HepG2 (cell line): ENCODE measurements at places on chromosomes 13 and 19.
A peak's percentile ranks its signal among the peaks of the same experiment; 100 is the strongest.

DNA sequence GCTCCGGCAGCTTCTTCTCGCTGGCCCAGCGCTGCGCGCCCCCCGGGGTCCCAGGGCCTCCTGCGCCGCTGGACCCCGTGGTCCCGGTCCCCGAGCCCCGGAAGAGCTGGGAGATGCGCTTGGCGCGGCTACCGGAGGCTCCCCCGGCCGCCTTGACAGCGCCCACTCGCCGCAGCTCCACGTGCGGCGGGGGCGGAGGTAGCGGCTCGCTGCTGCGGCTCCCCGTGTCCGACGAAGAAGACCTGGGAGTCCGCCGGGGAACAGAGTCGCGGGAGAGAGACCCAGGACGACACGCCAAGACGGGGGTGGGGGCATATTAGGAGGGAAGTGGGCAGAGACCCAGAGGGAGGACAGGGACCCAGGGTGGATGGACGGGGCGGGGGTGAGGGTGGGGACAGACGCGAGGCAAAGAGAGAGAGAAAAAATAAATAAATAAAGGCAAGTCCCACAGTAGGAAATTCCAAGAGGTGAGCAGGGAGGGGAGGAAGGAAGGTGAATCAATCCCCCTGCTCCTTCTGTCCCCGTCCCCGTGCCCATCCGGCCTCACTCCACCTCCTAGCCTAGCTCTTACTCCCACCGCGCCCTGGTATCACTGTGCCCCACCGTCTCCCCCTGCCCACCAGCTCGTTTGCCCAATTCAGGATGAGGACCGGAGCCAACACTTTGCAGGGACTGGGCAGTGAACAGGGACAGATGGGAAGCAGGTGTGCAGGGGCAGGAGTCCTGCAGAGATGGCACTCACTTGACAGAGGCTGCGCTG is 826 bp downstream of the RASIP1 start:
- H3K27ac ChIP-seq = no peak overlapping the region
- no peak overlapping the region for H3K4me3 ChIP-seq
- H3K36me3 ChIP-seq = no peaks in the 10 kb centered on the region
- no peak for DNase-seq
- H3K27me3 ChIP-seq = no peaks in the 10 kb centered on the region
- H3K4me1 ChIP-seq = peaks cover 44% of the 10 kb centered on the region

DNA sequence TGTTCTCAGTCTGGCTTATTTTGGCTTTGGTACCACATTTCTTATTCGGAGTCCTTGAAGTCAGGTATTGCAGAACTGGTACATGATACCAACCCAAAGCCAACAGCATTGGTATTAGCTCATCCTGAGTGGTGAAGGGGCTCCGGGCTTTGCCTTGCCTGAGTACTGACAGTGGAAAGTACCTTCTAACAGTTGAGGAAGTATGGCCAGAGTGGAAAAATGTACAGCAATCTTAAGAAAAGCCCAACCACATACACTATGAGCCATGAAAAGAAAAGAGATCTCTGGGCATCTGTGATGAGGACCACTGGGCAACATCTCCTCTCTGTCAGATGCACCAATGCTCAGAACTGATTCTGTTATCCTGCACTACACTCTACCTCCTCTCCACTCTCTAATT is 8.3 kb downstream of the LCP1 start:
- no peak overlapping the region for H3K27ac ChIP-seq
- no peak for DNase-seq
- peaks cover 2% of the 10 kb centered on the region; the same call in 1 of the 2 replicates for H3K27me3 ChIP-seq
- peaks cover 12% of the 10 kb centered on the region; the same call in 1 of the 2 replicates for H3K4me1 ChIP-seq

- H3K36me3 ChIP-seq = no peaks in the 10 kb centered on the region
- H3K4me3 ChIP-seq = no peak overlapping the region
- peak overlapping the region; percentile 26 for H3K27ac ChIP-seq
- peaks cover 13% of the 10 kb centered on the region for H3K4me1 ChIP-seq
Measured at GRCh38 chr13:41271456-41272285, 8.3 kb upstream of the MTRF1 start.

- H3K4me1 ChIP-seq = peaks cover 40% of the 10 kb centered on the region
- peak; percentile 93 for DNase-seq
- H3K27me3 ChIP-seq = no peaks in the 10 kb centered on the region
- peak overlapping the region; percentile 13; the same call in 1 of the 2 replicates for H3K4me3 ChIP-seq
- peak overlapping the region; percentile 71 for H3K27ac ChIP-seq
- no peaks in the 10 kb centered on the region for H3K36me3 ChIP-seq
Measured at GRCh38 chr13:79393564-79394249, 12.3 kb downstream of the RBM26 start.

GRCh38 chr13:32117001-32117400 is 85.4 kb downstream of the FRY start:
- peaks cover 9% of the 10 kb centered on the region for H3K4me1 ChIP-seq
- H3K27ac ChIP-seq = no peak overlapping the region
- H3K36me3 ChIP-seq = peaks cover 8% of the 10 kb centered on the region; the same call in 2 of the 3 replicates
- H3K27me3 ChIP-seq = no peaks in the 10 kb centered on the region; the same call in 1 of the 2 replicates
- DNase-seq = no peak

GRCh38 chr13:98772794-98773452 is 20.5 kb upstream of the SLC15A1 start:
- no peaks in the 10 kb centered on the region for H3K36me3 ChIP-seq
- no peak for DNase-seq
- peaks cover 33% of the 10 kb centered on the region for H3K4me1 ChIP-seq
- no peak overlapping the region for H3K27ac ChIP-seq
- peaks cover 10% of the 10 kb centered on the region; the same call in 1 of the 3 replicates for H3K27me3 ChIP-seq
- H3K4me3 ChIP-seq = no peak overlapping the region

DNA sequence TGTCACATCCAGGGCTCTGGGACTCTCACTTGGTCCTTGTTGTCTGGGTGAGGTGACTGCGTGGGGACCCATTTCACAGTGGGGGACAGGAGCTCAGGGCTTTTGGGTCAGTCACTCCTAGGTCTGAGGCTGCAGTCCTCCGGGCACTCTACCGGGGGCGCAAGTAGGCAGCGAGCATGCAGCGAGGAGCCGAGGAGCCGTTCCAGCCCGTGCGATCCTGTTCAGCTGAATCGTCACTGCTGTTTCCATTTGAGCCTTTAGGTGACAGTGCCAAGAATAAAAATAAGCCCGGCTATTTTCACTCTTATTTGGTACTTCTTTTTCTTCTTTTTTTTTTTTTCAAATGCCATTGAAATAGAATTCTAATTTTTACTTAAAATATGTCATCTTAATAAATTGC is 126.5 kb downstream of the ZNF536 start:
- H3K4me1 ChIP-seq = no peaks in the 10 kb centered on the region
- no peak for DNase-seq
- no peaks in the 10 kb centered on the region for H3K36me3 ChIP-seq
- no peak overlapping the region for H3K27ac ChIP-seq

GRCh38 chr19:46944918-46945628 is 74.6 kb upstream of the NPAS1 start:
- H3K4me3 ChIP-seq = no peak overlapping the region
- peaks cover 12% of the 10 kb centered on the region for H3K36me3 ChIP-seq
- H3K27ac ChIP-seq = peak overlapping the region; percentile 58
- H3K4me1 ChIP-seq = peaks cover 80% of the 10 kb centered on the region
- DNase-seq = no peak

DNA sequence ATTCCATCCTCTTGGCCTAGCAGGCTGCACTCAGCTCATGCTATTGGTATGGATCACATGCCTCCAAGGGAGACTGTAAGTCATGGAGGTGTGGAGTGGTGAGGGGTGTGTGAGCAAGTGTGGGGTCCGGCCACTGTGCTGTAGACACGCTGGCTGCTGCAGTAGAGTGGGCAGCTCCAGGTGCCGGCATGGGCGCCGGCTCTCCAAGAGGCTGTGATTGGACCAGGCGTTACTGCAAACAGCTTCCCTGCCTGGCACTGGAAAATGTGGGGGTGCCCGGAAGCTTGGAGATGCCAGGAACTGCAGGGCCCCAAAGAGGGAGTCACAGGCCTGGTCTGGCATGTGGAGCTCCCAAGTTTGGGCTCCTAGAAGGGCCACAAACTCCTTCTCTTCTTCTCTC is 245.7 kb downstream of the GPC6 start:
- DNase-seq = no peak
- H3K4me3 ChIP-seq = no peak overlapping the region
- no peaks in the 10 kb centered on the region for H3K36me3 ChIP-seq
- H3K27me3 ChIP-seq = no peaks in the 10 kb centered on the region
- no peaks in the 10 kb centered on the region for H3K4me1 ChIP-seq

DNA sequence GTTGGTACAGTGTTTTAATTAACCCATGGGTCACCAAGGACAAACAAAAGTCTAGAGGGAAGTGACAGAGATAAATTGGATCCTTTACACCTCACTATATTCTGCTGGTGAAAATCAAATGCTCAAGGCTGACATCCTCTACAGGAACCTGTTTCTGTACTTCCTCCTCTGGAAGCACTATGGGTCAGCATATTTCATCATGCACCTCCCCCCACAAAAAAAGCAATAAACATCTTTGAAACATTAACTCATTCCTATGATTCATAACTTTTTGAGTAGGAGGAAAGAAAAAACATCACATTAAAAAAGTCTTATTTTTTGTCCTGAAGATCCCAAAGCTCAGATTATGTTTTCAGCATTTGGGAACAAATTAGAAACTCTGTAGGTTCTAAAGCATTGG is 588.3 kb upstream of the SGCG start:
- H3K4me1 ChIP-seq = no peaks in the 10 kb centered on the region
- no peaks in the 10 kb centered on the region; the same call in 1 of the 2 replicates for H3K27me3 ChIP-seq
- H3K4me3 ChIP-seq = no peak overlapping the region
- H3K36me3 ChIP-seq = no peaks in the 10 kb centered on the region
- no peak for DNase-seq
- no peak overlapping the region for H3K27ac ChIP-seq

DNA sequence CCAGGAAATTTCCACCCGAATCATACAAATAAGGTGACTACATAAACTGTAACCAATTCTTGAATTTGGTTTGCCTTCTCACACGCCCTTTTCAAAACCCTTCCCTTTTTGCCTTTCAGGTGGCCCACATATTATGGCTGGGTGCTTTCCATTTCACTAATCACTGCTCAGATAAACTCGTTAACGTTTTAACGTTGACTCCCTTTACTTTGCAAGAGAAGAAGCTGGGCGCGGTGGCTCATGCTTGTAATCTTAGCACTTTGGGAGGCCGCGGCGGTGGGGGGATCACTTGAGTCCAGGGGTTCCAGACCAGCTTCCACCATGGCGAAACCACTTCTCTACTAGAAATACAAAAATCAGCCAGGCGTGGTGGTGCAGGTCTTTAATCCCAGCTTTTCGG is 19.8 kb upstream of the ZNF91 start:
- H3K27me3 ChIP-seq = no peaks in the 10 kb centered on the region
- no peak overlapping the region for H3K4me3 ChIP-seq

DNA sequence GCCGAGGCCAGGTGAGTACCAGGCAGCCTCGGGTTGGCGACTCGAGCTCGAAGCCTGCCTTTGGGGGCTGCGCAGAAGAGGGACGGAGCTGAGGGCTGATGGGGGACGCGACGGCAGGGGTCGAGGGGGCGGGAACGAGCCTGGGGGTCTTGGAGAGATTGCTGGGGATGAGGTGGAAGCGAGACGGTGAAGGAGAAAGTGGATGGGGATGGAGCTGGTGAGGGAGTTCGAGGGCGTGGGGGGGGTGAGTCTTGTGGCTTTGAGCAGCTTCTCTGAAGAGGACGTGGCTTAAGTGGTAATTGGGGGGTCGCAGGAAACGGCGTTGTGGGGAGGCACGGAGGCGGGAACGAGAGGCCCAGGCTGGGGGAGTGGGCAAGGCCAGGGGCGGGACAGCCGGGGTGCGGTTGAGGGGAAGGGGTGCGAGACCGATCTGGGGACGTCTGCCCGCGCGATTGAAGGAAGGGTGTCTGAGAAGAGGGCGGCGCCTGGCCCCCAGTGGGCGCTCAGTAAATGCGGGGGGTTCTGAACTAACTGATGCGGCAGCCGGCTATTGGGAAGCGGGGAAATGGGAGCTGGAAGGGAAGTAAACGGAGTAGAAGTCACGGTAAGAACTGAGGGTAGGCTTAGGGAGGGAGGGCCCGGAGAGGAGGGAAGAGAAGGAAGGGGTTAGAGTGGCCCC is 426 bp downstream of the MYO9B start:
- DNase-seq = no peak
- H3K4me1 ChIP-seq = peaks cover 66% of the 10 kb centered on the region
- peaks cover 11% of the 10 kb centered on the region; the same call in 1 of the 3 replicates for H3K36me3 ChIP-seq
- peak overlapping the region; percentile 76 for H3K4me3 ChIP-seq
- H3K27ac ChIP-seq = peak overlapping the region; percentile 42

DNA sequence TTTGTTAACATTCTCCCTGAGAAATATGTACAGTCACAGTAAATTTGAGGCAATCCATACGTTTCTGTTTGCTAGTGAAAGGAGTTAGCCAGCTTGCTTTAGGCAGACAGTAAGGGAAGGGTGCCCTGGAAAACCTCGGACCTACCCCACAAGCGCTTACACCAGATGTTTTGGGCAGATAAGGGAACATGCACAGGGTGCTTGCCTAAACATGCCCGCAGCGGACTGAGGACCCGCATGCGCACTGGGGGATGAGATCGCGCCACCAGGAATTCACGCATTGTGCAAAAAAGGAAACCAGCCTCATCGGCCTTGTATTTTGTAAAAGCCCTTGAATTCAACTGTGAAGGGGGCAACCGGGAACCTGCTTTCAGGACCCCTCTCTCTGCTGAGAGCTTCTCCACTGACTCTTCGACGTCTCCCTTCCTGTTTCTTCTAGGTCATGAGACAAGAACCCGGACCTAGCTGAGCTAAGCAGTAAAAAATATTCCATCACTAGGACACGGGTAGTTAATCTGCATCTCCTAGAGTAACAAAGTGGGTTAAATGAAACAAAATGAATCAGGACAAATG is 1399.2 kb upstream of the ATXN8OS start:
- no peak overlapping the region for H3K4me3 ChIP-seq
- H3K36me3 ChIP-seq = no peaks in the 10 kb centered on the region
- no peaks in the 10 kb centered on the region for H3K27me3 ChIP-seq
- H3K27ac ChIP-seq = no peak overlapping the region
- no peaks in the 10 kb centered on the region for H3K4me1 ChIP-seq
- DNase-seq = no peak

GRCh38 chr19:43594710-43595604 is 977 bp downstream of the IRGQ start:
- DNase-seq = peak; percentile 47
- H3K36me3 ChIP-seq = peaks cover 19% of the 10 kb centered on the region; the same call in 2 of the 3 replicates
- peaks cover 28% of the 10 kb centered on the region for H3K4me1 ChIP-seq

DNA sequence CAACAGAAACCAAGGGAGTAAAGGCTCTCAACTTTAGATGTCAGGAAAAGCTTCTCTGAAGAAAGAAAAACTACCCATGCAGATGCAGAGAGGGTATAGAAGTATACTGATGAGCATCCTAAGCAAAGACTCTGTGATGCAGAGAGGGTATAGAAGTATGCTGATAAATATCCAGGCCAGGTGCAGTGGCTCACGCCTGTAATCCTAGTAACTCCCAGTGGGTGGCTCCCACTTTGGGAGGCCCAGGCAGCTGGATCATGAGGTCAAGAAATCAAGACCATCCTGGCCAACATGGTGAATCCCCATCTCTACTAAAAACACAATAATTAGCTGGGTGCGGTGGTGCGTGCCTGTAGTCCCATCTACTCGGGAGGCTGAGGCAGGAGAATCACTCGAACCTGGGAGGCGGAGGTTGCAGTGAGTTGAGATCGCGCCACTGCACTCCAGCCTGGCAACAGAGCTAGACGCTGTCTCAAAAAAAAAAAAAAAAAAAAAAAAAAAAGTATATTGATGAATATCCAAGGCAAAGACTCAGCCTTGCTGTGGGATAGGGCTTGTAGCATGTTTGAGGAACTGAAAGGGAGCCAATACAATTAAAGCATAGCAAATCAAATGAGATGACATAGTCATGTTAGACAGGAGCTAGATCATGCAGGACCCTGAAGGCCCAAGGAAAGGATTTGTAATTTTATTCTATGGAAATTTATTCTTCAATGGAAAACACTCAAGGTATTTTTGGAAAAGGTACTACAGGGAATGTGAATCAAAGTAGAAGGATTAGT is 14.9 kb downstream of the UBL3 start:
- 0 out of 2 replicates have a peak, but pooled peaks cover 6% of the 10 kb centered on the region for H3K4me1 ChIP-seq
- no peaks in the 10 kb centered on the region for H3K36me3 ChIP-seq
- no peaks in the 10 kb centered on the region for H3K27me3 ChIP-seq
- no peak overlapping the region for H3K4me3 ChIP-seq
